ENCODE measurements at places on chromosomes 1 and 21.

- DNase-seq: no peak
Observed at GRCh38 chr1:88799491-88799890, 91.9 kb downstream of the GTF2B start.

DNA sequence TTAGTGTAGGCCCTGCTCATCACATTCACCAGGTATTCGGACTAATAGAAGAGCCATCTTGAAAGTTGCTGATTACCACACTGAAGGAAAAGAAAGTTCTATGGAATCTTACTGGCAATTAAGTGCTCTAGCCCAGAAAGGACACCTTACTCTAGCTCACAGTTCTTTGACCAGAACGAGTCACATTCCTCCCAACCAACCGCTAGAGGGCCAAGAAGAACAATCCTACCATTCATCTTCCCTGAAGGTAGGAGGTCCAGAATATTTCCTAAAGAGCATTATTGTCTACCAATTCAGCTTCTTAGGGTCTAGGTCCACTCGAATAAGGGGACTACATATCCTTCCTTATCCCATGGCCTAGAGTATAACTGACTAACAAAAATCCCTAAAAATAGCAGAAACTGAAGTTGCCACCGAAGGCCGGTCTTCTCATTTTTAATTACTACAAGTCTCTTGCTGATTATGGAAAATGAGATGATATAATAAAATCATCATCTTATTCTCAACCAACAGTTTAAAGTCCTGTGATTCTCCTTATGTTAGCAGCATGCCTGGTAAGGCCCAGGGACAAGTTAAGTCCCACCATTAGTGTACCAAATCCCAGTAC is 2.7 kb upstream of the FMO1 start:
- peak; percentile 45 for DNase-seq

DNA sequence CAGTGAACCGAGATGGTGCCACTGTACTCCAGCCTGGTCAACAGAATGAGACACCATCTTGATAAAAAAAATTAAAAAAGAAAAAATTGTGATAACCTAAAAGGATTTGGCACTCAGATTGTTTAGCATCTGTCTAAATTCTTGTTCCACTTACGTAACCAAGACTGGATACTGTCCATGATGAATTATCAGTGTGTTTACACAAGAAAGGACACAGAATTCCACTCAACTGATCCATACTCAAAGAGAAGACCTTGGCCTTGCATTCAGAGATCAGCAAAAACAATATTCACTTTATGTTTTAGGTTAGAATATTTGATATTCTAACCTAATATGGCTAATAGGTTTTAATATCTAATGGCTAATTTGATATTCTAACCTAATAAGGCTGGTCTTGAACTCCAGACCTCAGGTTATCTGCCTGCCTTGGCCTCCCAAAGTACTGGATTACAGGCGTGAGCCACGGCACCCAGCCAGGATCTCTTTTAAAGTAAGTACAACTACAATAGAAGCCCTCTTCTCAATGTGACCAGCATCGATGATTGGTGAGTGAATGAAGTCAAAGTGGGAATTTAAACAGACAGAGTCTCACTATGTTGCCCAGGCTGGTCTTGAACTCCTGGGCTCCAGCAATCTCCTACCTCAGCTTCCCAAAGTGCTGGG is 43.1 kb upstream of the COX20 start:
- DNase-seq: no peak

DNA sequence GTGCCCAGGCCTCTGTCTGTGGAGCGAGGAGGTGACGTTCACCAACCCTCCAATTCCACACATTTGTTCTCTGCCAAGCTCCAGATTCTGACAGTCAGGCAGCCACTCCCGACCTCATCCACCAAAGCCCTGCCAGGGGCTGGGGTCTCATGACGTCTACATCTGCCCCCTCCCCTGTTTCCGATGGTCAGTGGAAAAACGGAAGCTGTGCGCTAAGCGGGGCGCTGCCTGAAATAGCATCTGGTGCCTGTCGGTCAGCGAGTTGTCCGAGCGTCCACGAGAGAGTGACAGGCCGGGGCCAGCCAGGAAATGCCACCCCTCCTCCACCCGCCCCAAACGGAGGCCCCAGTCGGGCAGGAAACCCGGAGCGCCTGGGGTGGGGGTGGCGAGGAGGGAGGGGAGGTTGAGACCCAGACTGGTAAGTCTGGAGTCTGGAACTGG is 3.2 kb upstream of the TAL1 start:
- DNase-seq: no peak

- DNase-seq: no peak
Observed at GRCh38 chr1:158818560-158818959, 12.6 kb upstream of the MNDA start.

GRCh38 chr1:7956218-7957032 is 5.1 kb upstream of the PARK7 start:
- no peak for DNase-seq

- DNase-seq: no peak
Observed at GRCh38 chr1:110588991-110589390, 17.2 kb downstream of the KCNA2 start.

DNA sequence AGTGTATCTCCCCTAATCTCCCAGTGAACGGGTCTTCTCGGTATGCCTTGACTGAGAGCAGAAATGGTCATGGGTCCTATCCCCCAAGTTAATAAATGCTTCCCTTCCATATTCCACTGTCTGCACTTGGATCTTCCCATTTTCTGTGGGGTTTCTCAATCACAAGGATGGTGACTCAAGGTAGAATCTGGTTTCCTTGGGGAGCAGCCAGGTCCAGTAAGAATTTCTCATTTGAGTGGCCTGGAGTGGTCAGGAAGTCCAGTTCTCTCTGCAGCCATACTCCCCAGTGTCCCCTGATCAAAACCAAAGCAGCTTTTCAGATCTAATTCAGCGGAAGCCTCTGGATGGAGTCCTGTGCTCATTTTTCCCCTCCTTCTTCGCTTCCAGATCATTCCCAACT is 14.8 kb upstream of the SLC27A3 start:
- no peak for DNase-seq

DNA sequence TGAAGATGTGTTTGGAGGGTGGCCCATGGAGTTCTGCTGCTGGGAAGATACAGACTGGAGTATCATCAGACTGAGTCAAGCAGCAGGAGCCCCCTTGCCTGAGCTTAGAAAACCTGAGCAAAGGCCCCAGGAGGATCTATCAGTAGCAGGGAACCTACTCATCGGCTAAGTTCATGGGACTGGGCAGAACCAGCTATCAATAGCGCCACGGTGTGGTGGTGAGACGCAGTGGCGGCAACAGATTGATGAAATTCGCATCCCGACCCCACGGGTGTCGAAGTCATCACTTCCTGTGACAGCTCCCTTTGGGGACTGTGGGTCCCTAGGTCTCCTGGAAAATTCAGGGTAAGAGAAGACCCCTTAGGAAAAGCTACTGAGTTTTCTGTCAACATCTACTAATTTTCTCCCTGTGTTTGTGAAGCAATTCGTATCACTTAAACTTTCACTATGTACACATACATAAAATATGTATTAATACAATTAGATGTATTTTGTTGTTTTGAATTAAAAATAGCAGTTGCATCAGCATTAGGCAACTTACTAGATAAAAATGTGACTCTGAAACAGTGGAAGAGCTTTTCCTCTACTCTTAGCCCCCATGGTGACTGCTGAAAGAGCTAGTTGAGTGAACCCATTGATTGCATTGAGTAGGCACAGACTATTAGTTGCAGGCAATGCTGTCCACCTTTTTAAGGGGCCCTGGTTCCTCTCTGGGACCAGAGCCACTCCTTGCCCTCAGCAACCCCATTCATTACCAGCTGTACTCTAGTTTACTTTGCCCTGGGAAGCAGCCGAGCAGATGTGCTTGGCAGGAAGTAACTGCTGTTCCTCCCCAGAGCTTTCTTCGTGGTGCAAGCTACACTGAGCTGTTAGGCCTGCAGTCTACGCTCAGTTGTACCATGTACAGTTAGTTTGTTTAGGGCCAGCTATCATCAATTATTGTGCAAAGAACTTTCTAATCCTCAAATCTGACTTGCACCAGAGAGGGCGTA is 7.3 kb upstream of the CACNA1S start:
- peak; percentile 39 for DNase-seq

- no peak for DNase-seq
Observed at GRCh38 chr1:222767152-222767571, 30.2 kb downstream of the FAM177B start.

DNA sequence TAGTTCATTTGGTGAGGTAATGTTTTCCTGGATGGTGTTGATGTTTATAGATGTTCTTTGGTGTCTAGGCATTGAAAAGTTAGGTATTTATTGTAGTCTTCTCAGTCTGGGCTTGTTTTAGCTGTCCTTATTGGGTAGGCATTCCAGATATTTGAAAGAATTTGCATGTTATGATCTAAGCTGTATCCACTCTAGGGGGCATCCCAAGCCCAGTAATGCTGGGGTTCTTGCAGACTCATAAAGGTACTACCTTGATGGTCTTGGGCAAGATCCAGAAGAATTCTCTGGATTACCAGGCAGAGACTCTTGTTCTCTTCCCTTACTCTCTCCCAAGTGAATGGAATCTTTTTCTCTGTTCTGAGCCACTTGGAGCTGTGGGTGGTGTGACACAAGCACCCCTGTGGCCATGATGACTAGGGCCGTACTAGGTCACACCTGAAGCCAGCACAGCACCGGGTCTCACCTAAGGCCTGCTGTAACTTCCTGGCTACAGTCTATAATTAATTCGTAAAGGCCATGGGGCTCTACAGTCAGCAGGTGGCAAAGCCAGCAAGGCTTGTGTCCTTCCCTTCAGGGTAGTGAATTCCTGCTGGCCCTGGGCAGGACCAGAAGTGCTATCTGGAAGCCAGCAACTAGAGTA is 74.8 kb upstream of the PDE4B start:
- DNase-seq: peak; percentile 24

- no peak for DNase-seq
Observed at GRCh38 chr1:119146466-119146865, 6.0 kb upstream of the WARS2 start.

DNA sequence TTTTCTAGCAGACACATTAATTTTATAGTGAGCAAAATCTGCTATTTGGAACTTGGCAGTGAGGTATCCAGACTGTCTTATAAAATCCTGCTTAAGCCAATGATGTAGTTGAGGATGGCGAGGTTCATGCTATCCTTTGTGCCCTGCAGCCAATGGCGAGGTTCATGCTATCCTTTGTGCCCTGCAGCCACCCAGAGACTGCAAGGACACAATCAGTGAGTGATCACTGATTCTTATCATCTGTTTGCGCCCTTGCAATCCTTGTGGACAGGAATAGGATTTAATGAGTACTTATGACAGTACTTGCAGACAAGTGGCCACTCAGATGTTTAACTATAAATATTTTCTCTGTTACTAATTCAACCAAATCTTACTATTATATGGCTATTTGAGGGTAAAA is 112.6 kb downstream of the EIF4G3 start:
- no peak for DNase-seq

- no peak for DNase-seq
Observed at GRCh38 chr1:154759793-154760192, 110.3 kb downstream of the KCNN3 start.

DNA sequence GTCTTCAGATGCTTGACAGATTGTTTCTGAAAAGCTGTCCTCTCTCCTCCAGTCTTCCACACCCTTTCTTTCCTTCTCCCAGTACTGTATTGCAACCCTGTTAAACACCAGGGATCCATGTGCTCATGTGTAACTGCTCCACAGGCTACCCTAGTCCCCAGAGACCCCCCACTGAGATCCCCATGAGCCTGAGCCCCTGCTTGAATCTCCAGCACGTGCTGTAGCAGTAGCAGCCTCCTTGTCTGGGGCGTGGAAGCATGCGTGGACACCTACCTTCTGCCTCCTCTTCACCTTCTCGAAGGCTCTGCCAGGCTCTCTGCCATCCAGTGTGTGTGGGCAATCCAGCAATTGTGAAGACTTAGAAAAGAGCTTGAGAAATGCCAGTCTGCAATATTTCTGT is 25.2 kb downstream of the GPR137B start:
- DNase-seq: no peak

DNA sequence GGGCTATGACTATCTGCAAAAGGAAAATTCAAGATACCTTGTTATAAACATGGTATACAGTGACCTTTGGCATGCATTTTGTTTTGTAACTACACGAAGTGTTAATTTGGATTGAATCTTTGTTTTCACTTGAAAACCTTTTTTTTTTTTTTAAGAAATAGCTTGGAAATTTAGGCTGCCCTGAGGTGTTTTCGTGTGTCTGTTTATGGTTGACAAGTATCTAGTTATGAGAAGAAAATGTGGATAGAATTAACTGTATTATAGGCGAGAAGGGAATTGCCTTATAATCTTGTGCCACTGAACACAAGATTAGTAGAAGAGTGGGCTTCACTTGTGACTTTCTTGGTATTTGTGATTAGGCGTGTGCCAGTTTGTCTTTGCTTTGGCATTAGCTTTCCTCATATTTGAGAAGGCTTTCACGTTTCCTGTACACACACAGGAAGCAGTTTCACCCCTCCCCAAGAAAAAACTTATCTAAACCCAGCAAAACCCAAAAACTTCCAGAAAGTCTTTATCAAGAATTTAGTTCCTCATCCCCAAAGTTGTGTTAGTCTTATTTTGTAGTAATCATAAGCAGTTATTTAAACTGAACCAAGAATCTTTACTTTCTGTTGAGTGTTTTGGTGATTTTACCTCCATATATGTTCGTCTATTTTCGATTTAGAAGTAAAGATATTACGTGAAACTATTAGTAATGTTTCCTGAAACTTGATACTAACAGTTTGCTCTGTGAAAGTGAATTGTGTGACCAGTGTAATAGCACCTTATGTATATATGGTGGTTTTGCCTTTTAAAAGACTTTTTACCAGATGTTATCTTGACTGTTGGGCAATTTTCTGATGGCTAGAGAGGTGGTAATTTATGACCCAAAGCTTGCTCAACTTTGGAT is 3.8 kb downstream of the DYRK1A start:
- no peak for DNase-seq

DNA sequence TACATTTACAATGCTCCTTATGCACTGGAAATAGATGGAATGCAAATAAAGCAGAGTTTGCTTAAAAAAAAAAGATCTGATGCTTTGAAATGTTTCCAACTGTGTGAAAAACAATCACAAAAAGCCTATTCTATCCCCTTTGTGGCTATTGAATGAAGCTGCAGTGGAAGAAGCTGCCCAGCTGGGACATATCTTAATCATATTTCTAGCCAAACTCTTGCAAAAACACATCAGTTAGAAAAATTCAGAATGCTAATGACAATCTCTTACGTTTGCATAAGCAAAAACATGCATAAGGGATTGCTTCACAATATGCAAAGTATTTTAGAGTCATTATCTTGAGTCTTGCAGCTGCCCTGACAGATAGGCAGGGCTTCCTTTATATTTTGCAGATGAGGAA is 526.4 kb upstream of the USP24 start:
- no peak for DNase-seq

DNA sequence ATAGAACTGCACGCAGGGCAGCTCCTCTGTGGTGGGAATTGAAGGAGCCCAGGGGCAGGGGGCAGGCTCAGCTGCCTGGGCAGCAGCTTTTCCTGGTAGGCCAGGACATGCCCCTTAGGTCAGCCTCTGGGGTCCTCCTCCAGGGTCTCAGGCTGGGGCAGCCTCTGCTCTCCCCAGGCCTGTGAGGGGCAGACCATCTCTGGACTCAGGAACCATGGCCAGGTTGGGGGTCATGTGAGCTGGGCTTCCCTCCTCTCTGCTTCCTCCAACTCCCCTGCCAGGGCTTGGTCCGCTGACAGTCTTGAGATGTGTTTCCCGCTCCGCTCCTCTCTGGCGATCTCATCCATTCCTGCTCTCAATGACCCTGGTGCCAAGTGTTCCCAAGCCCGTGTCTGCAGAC is 5.7 kb downstream of the C1orf210 start:
- DNase-seq: no peak
